ENCODE measurements at places on chromosomes 3 and 15.

- peak; percentile 85 for DNase-seq
These were observed 42.8 kb downstream of the MYO5C start for GRCh38 chr15:52252781-52253180.

DNA sequence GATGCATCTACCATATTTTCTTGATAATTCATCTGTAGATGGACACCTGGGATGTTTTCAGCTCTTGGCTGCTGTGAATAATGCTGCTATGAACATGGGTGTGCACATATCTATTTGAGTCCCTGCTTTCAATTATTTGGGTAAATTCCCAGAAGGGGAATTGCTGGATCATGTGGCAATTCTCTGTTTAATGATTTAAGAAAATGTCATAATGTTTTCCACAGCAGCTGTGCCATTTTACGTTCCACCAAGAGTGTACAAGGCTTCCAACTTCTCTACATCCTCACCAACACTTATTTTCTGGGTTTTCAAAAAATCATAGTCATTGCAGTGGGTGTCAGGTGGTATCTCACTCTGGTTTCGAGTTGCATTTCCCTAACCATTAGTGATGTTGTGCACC is 64.4 kb downstream of the NSMCE3 start:
- DNase-seq: no peak

DNA sequence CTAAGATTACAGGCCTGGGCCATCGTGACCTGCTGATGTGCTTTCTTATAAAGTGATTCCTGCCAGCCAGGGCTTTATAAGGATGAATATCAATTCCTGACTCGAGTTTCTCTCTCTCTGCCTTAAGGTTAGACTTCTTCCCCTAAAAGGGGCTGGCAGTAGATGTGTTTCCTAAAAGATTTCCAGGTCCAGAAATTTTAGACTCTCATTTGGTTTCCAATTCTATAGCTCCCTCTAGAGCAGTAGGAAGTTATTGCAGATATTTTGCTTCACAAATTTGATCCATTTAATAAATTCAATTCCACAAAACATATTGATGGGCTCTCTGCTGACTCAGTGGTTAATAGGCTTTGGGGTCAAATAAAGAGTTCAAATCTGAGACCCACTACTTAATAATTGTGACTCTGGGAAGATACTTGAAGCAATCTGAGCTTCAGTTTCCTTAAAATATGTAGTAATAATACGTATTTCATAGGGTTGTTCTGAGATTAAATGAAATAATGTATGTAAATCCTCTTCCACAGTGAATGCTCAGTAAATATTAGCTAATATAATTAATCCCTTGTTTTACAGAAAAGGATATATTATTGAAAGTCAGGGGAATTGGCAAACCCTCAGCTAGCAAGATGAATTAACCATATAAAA is 2.1 kb downstream of the TRIM69 start:
- DNase-seq: no peak

GRCh38 chr15:40590667-40591050 is 3.4 kb upstream of the KNL1 start:
- no peak for DNase-seq

- DNase-seq: no peak
These were observed 7.7 kb upstream of the KCTD6 start for GRCh38 chr3:58484045-58484721.

DNA sequence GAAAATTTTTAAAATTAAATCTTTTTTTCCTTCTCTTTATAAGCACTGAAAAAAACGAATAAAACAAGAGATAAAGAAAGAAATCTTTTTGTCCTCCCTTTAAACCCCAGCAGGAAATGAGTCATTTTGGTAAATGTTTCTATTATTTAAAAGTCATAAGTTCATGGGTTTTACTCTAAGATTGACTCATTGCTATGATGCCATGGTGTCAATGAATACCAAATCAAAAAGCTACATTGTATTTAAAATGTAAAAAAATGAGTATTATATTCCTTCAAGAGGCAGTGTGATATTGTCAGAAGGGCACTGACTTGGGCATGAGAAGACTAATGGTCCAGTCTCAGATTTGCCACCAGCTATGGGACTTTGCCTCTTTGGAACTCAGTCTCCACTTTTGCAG is 303.4 kb upstream of the DNAJC19 start:
- peak; percentile 18 for DNase-seq

GRCh38 chr3:66476852-66477381 is 23.9 kb downstream of the LRIG1 start:
- no peak for DNase-seq

DNA sequence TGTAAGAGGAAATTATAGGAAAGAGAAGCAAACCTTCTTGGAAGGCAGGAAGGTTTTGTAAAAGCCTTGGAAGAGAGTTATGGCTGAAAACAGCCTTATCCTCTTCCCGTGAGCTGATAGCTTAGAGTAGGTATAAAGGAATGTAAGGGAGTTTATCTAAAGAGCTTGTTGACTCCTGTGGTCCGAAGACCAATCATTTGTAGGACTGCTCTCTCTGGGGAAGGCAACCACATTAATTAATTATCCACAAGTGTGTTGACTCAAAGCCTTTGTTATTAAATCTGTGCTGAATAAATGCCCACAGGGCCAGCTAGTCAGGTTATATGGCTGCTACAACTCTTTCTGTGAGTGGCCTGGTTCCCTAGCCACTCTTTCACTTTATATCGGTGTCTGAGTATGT is 452.1 kb upstream of the RASGRP1 start:
- no peak for DNase-seq

DNA sequence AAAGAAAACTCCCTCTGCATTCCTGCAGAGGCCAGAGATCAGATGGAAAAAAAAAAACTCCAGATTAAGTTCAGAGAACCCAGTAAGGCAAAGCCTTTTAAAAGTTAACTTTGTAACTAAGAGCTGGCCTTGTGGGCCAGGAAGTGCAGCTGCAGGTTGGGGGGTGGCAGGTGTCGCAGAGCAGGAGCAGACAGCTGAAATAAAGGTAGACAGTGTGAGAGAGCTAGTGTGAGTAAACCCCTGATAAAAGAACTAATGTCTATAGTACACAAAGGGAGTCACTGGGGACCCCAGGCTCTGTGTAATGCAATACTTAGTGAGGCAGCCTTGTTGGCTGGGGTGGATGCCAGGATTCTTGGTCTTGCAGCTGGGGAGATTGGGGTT is 42.1 kb downstream of the PPCDC start:
- no peak for DNase-seq

DNA sequence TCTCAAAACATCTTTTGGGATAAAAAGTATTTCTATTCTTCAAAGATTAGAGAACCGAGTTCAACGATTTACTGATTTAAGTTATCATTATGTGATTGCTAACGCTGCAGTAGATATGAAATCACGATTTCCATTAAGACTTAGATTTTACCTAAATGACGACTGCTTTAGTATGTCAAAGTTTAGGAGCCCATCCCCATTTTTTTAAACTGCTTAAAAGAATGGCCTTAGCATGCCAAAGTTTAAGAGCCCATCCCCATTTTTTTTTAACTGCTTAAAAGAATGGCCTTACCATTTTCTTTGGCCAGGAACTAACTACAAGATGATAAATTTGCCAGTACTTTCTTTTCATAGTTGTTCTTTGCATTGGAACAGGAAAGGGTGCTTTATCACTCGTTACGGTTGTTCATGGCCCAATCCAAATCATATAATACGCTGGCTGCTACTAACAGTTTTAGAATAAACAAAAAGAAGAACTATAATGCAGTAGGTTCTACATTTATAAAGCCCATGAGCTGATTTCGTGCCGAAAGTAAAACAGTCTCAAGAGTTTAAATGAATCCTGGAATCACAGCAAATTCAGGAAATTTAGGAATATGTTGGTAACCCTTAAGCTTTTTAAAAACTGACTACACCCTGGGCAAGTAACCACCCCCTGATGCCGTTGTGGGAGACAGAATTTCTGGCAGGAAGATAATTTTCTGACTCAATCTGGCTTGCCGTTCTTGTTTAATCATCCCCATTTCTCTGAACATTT is 869 bp upstream of the TSC22D2 start:
- no peak for DNase-seq

All from foreskin keratinocyte (primary cell).